NCI-H1417 treated with DMSO at 0.1 percent for 48 hours (cell line): ENCODE measurements at places on chromosomes 7 and 10.

DNA sequence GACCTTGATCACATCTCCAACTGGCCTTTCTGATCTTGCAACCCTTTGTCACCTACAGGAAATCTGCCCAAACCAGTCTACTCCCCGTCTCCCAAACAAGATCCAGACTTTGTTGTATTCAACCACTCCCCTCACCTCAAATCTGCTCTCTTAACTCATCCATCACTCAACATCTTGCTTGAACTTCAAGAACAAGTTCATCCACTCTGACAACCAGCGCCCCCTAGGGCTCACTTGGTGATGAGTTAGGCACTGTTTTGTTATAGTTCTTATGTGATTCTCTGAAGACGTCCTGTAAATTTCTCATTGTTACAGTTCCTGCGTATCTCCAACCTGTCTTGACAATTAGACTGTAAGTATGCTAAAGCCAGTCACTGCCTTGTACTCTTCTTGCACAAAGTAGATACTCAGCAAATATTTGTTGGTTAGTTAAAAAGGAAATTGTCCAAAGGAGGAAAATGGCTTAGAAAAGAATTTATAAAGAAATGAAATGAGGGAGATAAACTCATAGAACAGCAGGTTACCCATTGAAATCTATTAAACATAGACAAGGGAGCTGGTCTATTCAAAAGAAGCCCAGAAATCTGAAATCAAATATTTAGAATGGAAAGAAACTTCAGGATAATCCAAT, 5.3 kb downstream of the FRMD4A start:
- DNase-seq, result no peak

- DNase-seq, result no peak
These were observed 43.6 kb upstream of the KLF6 start for GRCh38 chr10:3828404-3829155.

DNA sequence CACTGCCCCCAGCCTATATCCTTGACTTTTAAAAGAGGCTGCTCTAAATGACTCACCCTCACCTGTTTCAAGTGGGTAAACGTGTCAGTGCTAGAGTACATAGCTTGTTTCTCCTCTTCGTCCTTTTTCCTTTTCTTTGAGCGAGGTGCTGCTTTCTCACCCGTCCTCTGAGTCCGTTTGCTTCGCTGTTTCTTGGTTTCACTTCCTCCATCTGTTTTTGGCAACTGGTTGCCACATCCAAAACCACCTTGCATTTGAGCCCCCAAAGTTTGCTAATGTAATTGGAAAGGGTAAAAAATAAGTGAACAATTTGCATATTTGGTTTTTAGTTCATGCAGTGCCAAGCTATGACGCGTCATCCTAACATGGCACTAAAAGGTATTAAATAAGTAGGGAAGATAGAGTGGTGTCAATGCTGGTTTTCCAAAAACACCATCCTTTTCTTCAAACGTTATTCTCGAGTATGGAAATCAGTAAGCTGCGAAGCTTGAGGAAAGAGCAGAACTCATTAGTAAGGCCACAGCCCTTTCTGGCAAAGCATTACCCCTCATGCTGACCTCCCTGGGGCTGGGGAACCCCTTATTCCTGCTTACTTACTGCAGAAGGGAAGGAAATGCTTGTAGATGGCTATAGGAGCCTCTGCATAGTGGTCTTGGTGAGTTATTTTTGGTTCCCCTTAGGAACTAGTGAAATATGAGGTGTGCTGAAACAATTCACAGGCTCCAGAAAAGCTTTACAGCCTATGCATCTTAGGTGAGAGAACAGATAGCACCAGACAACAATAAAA, 133.5 kb downstream of the GALNT11 start:
- no peak for DNase-seq

GRCh38 chr7:83996879-83997278, 197.7 kb downstream of the SEMA3A start:
- no peak for DNase-seq

DNA sequence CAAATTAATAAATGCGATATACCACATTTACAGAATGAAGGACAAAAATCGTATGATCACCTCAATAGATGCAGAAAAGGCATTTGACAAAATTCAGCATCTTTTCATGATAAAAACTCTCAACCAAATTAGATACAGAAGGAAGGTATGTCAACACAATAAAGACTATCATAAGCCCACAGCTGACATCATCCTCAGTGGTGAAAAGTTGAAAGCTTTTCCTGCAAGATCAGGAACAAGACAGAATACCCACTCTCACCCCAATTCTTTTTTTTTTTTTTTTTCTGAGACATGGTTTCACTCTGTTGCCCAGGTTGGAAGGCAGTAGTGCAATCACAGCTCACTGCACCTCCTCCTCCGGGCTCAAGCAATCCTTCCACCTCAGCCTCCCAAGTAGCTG, 67.2 kb downstream of the TPST1 start:
- DNase-seq, result no peak

- DNase-seq, result no peak
These were observed 27.0 kb upstream of the TMEM26 start for GRCh38 chr10:61480208-61480607.

DNA sequence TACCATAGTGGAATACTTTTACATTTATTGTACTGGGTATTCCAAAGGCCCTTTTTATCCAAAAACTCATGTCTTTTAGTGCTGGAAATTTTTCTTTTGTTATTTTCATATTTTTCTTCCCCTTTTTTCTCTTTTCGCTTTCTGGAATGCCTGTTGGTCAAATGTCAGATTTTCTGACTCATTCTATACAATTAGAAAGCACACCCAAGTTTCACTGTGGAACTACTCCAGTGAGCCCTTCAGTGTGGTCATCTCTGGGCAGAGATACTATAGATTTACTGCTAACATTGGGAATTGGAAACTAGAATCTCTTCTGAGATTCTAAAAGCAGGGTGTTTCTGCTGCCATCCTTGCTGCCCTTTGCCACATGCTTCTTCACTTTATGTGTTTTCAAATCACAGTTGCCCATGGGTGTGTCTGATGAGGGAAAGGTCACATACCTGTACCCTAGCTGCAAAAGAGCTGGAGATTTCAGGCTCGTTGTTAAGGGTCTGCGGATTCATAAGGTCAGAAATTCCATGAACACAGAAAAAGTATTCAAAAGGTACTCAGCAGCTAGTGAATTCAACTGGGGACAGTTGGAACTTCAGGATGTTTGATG, 5.6 kb upstream of the WASL start:
- DNase-seq, result no peak

DNA sequence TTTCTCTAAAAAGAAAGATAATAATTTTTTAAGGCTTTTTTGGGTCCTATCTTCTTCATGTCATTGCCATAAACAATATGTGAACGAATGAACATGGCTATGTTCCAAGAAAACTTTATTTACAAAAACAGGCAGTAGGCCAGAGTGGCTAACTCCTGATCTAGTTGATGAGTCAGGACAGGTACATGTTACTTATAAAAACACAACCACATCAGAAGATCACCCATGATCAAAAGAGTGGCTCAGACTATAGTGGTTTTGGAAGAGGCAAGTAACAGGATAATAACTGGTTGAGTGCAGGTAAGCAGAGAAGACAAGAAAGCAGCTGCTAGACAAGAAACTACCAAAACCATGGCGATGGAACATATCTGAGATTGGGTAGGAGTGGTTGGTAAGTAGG, 468.7 kb downstream of the KCNMA1 start:
- DNase-seq, result no peak

DNA sequence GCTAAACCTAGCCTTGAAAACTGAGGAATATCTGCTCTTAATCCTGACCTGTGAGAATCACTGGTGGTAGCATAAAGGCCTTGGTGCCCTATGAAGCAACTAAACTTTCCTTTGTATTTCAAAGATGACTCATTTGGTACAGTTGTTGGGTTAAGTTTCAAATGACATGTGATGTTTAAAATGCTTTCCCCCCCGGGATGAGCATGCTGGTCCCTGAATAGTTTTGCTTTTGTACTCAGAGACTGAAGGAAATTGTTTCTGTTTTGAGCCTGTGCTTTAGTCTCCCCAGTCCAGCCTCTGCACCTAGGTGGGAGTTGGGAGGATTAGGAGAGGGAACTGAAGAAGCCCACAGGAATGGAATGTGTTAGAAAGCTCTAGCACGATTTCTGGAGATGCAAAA, 258.9 kb upstream of the NPY start:
- DNase-seq, result no peak
